Testis (tissue), 5 donors: ENCODE measurements at places on chromosomes 12 and 14.

GRCh38 chr14:92932448-92933395 is 9.8 kb downstream of the CHGA start:
- DNase-seq: no peak

DNA sequence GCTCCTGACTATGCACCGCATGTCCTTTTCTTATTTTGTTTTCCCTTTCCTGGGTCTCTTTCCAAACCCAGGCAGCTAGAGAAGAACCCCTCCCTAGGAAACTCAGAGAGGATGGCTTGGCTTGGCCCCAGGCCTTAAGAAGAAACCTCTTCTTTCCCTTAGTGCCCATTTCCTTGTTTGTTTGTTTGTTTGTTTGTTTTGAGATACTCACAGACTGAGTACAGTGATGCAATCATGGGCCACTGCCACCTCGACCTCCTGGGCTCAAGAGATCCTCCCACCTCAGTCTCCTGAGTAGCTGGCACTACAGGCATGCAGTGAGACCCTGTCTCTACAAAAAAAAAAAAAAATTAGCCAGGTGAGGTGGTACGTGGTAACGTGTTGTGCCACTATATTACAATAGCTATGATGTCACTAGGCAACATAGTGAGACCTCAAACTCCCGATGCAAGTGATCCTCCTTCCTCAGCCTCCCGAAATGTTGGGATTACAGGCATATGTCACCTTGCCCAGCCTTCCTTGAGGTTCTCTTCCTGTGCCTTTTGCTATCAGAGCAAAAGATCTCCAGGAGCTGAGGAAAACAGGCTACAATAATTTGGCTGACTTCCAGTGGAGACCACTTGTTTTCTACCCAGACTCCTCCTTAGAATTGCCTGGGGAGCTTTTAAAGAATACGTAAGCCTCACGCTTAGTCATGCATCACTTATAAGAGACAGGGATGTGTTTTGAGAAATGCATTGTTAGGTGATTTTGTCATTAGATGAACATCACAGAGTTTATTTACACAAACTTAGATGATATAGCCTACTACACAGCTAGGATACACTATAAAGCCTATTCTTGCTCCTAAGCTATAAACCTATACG is 34.5 kb upstream of the LGALS3 start:
- DNase-seq: no peak

- no peak for DNase-seq
Measured at GRCh38 chr12:45886685-45887084, 103.7 kb downstream of the SCAF11 start.

- no peak for DNase-seq
Measured at GRCh38 chr14:24123424-24124417, 6.7 kb upstream of the FITM1 start.
